Neural progenitor cell (in vitro differentiated cells): ENCODE measurements at places on chromosomes 4 and X.

DNA sequence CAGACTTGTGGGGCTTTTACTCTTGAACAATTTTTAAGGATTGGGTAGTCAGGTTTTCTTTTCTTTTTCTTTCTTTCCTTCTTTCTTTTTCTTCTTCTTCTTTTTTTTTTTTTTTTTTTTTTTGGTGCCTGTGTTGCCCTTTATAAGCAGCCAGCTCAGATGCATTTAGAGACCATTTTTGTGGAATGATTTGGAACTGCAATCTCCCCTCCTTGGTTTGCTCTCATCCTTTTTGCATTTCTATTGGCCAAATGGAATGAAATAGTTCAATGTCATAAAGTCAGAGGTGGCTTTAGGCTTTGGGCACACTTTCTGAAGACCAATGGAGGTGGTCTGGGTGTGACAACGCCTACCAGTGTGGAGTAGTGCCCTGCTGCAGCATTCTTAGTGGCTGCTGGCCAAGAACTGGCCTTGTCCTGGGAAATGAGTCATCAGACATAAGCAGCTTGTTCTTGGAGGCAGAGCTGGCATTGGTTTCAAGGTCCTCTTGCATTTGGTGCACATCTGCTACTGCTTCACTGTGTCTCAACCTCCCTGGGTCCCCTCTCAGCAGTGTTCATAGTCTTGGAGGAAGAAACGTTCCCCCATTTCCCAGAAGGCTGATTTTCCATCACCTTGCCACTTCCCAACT lies 84.5 kb downstream of the CT47B1 start:
- no peaks in the 10 kb centered on the region for H3K36me3 ChIP-seq
- H3K27me3 ChIP-seq: peaks cover 32% of the 10 kb centered on the region
- DNase-seq: no peak
- H3K27ac ChIP-seq: no peak overlapping the region

GRCh38 chr4:180942367-180942916 lies 1300.8 kb upstream of the TENM3 start:
- no peak overlapping the region for H3K4me3 ChIP-seq
- H3K4me1 ChIP-seq: no peaks in the 10 kb centered on the region
- no peak overlapping the region for H3K27ac ChIP-seq
- no peaks in the 10 kb centered on the region for H3K27me3 ChIP-seq
- H3K36me3 ChIP-seq: no peaks in the 10 kb centered on the region

DNA sequence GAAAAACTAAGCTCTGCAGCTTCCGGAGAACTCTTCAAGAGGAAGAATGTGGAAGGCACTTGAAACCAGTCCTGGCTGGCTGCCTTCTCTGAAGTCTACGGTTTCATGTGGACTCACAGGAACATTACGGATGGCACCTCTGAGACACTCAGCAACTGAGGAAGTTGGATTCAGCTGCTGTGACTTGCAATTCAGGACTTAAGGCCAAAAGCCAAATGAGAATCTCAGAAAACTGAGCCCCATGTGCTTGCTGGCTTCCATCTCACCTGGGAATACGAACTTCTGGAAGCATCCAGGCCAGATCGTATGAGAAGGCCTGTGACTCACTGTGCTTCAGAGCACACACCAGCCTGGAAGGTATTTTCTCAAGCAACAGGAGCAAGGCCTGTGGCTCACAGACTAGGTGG lies 107.8 kb upstream of the GPC4 start:
- no peaks in the 10 kb centered on the region for H3K27me3 ChIP-seq
- H3K36me3 ChIP-seq: no peaks in the 10 kb centered on the region
- H3K4me1 ChIP-seq: no peaks in the 10 kb centered on the region
- H3K27ac ChIP-seq: no peak overlapping the region

GRCh38 chr4:69776696-69777095 lies 16.3 kb upstream of the SULT1B1 start:
- no peak overlapping the region for H3K4me3 ChIP-seq
- no peak for DNase-seq
- no peak overlapping the region for H3K27ac ChIP-seq

- DNase-seq: no peak
- no peaks in the 10 kb centered on the region for H3K4me1 ChIP-seq
- no peaks in the 10 kb centered on the region for H3K36me3 ChIP-seq
These were observed 121.2 kb downstream of the MANBA start for GRCh38 chr4:102639598-102639997.

GRCh38 chrX:42229533-42229932 lies 306.2 kb upstream of the CASK start:
- no peak for DNase-seq
- H3K4me3 ChIP-seq: no peak overlapping the region
- H3K27me3 ChIP-seq: no peaks in the 10 kb centered on the region
